Kidney capillary endothelial cell (primary cell): ENCODE measurements at places on chromosomes 7 and 10.

DNA sequence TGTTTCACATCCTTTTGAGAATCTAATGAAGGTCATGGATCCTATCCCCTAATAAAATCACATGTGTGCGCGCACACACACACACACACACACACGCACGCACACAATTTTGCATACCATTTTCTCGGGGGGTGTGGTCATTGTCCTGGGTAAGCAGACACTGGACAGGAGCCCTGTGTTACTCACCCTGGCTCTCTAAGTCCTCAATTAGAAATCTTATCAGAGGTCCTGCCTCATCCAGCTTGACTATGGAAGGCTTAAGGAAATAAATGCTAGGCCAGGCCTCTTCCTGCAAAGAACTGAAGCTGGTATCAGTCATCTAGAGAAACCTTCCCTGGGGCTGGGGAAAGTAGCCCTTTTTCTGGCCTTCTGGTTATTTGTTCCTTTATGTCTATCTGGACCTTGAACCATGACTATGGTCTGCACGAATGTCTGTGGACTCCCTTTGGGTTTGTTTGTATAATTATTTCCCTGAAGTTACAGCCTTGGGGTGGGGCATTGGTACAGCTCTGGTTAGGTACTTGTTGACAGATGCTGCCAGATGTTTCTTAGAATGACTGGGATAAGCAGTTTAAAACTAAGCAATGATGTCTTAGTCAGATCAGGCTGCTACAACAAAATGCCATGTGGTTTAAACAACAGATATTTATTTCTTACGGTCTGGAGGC, 208.5 kb downstream of the CCDC3 start:
- no peak for DNase-seq

- peak; percentile 16 for DNase-seq
These were observed 299.4 kb downstream of the SNX13 start for GRCh38 chr7:17640730-17641377.

- no peak for DNase-seq
These were observed 32.5 kb upstream of the GPR26 start for GRCh38 chr10:123633636-123634035.

GRCh38 chr7:24835643-24836042, 78.4 kb upstream of the GSDME start:
- no peak for DNase-seq

GRCh38 chr10:74344306-74344705, 193.3 kb downstream of the ADK start:
- no peak for DNase-seq

GRCh38 chr7:74272305-74273038, 16.7 kb upstream of the CLIP2 start:
- peak; percentile 97 for DNase-seq

DNA sequence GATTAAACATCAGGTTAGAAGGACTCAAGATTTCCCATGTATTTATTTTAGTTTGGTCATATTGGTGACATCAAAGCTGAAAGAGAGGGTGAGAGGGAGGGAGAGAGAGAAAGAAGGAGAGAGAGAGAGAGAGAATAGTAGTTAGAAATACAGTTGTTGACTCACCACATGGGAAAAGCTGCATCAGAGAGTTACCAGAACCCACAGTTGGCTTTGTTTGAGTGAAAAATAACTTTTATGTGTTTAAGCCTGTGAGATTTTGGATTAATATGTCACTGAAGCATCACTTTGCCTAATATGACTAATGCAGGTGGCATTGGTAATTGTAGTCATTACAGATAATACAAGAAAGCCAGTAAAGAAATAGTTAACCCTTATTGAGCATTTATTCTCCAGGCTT, 303.9 kb downstream of the REEP3 start:
- DNase-seq: no peak

- DNase-seq: no peak
These were observed 38.1 kb downstream of the COL13A1 start for GRCh38 chr10:69839696-69840345.

- no peak for DNase-seq
These were observed 348.0 kb downstream of the GPAM start for GRCh38 chr10:111835574-111835973.

DNA sequence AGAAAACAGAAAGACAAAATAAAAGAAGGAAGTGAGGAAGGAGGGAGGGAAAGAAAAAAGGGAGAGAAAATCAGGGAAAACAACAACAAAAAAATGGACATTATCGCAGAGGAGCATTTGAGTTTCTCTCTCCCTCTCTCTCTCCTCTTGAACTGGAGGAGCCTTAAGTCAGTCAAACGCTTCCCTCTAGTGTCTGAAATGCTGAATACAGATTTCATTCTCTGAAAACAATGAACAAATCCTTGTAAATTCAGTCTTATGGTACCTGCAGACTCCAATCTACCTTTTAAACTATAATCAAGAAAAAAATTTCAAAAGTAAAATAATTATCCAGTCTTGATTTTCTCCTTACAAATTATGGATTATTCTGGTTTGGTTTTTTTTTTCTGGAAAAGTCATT, 89.2 kb upstream of the PFKP start:
- DNase-seq: peak; percentile 60

DNA sequence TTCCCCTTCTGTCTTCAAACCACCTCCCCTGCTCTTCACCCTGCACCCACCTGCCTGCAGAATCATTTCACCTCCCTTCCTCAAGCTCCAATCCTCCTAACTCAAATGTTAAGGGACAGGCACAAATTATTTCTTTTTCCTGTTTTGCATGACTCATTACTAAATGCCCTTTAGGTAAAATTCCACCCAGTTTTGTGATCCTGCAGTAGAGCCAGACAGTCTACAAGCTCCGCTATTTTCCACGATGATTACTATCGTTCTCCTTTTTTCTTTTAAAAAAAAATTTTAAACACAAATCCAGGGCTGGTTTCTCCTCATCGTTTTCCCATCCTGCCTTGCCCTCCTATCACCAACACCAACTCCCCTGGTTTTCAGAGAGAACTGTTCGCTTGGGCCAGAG, 186.8 kb upstream of the YAE1 start:
- DNase-seq: no peak

- no peak for DNase-seq
These were observed 194.9 kb upstream of the GRM3 start for GRCh38 chr7:86448856-86449255.

- DNase-seq: peak; percentile 57
These were observed 45.8 kb downstream of the DGKI start for GRCh38 chr7:137801003-137801402.

GRCh38 chr10:95221124-95221523, 27.1 kb downstream of the ACSM6 start:
- no peak for DNase-seq

DNA sequence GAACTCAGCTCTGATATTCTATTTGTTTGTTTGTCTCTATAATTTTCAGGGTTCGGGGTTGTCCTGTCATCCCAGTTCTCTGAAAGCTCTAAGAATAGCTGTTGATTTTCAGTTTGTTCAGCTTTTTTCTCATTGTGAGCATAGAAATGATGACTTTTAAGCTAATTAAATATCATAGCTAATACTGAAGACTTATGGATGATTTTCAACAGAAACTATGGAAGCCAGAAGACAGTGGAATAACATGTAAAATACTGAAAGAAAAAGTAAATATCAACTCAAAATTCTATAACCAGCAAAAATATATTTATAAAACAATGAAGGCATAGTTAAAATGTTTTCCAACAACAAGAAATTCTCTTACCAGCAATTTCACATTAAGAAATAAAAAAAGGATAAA, 96.4 kb upstream of the ETV1 start:
- DNase-seq: no peak

DNA sequence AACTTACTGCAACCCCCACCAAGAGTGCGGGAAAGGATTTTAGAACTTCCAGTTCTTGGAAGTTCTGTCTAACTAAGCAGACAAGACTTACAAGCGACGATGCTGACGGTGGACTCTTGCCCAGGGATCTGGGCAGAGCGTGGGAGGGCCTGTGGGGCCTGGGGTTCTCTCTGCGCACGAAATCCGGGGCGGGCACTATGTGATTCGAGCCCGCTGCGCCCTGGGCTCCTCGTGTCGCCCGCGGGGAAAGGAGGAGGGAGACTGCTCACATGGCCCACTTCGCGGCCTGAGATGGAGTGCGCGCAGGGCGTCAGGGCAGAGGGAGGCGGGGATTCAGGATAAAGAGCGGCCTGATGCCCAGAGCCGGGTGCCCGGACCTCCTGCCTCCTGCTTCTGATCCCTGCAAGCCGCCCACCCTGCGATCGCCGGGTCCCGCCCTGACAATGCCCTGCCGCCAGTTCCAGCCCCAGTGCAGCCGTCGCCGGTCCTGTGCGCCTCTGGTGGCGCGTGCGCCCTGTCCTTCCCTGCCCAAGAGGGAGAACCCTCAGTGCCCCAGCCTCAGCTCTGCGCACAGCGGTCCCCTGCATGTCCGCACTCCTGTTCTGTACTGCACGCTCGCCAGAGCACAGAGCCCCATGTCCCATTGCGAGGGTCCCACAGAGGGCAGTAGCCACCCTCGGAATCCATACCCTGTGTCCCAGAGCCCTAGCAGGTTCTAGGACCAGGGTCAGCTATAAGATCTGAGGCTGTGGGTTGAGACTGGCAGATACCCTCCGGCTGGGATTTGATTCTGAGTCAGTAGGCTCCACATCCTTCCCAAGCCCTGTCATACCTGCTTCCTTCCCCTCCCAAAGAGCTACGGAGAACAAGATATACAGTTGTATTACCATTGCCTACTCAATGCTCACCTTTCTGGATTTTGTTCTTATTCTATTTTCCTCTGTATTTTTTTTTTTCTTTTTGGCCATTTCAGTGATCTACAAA, 99.4 kb upstream of the TMEM106B start:
- no peak for DNase-seq

DNA sequence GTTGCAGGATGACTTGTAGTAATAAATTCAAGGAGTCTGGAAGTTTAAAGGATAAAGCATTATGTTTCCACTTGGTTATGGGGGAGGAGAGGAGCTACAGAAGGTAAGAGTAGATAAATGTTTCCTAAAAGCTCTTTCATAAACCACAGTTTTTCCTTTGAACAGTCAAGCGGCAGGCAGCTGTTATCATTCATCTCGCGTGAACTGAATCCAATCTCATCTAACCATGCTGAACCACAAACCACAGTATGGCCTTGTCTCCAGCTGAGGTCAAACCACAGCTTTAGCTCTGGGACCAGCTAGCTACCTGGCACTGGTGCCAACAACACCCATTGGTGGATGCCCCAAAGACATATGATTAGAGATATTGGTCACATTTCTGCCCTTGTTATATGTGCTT, 63.3 kb downstream of the NOC3L start:
- DNase-seq: no peak

DNA sequence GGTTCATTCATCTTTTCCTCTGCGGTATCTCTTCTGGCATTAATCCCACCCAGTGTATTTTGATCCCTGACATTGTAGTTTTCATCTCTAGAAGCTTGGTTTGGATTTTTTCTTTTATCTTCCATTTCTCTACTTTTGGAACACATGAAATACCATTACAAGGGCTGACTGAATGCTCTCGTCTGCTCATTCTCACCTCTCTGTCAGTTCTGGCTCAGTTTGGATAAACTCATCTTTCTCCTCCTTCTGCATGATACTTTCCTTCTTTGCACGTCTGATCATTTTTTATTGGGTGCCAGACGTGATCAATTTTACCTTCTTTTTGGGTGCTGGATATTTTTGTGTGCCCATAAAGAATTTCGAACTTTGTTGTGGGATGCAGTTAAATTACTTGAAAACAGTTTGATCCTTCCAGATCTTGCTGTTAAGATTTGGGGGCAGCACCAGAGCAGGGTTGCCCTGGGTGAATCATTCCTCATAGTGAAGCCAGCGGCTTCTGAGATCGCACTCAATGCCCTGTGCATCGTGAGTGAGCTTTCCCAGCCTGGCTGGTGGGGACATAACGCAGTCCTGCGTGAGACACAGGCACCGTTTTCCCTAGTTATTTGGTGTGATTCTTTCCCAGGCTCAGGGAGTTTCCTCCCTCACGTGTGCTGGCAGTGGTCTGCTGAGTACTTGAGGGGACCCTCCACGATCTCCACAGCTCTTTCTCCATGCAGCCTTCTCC, 53.8 kb downstream of the LHPP start:
- no peak for DNase-seq

GRCh38 chr10:130761032-130761575, 550.4 kb downstream of the TCERG1L start:
- no peak for DNase-seq

- DNase-seq: no peak
These were observed 24.8 kb downstream of the TBATA start for GRCh38 chr10:70760271-70760787.

GRCh38 chr7:51551070-51551469, 234.5 kb upstream of the COBL start:
- no peak for DNase-seq

DNA sequence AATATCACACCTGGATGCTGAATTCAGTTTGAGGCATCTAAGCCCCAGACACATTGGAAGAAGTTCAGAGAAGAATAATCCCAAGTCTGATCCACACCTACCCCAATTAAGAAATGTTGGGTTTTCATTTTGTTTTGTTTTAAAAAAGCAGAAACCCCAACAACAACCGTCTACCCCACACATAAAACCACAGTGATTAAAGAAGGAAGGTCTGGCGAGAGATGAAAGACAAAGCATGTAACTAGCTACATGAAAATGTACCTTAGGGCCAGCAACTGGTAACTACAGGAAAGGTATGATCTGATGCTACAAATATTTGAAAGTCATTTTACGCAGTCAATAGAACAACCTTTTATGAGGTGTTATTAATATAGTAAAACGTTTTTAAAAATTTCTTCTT, 1112.3 kb downstream of the GATA3 start:
- DNase-seq: no peak

DNA sequence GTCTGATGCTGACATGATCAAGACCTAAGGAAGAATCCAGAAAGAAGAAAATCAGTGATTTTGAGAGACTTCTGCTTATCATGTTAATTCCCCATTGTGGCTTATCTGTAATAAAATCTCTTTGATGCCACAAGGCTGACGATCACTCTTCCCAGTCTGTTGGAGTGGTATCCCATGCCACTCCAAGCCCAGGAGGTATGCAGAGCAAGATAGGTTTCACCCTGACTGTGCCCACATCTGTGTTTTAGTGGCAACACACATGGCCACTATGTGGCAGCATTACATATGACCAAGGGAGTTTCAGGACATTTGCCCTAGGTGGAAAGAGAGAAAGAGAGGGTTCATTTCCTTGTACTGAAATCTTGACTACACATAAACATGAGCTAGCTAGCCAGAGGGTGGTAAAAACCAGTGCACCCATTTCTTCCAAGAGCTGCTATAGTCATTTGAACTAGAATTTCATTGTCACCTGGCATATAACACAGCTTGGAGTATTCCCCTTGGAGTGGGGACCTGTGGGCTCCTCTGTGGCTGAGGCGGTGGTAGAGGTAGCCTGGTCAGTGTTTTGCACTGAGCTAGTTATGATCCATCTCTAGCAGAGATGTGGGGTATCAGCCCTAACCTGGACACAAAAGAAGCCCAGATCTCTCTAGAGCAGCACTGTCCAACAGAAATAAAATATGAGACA, 20.8 kb downstream of the LAMB4 start:
- DNase-seq: no peak

GRCh38 chr10:47031211-47031900, 120.1 kb downstream of the PTPN20 start:
- DNase-seq: no peak

- peak; percentile 52 for DNase-seq
These were observed 553 bp downstream of the VDAC2 start for GRCh38 chr10:75211007-75211691.
